ENCODE measurements at places on chromosomes 7 and 10. TPM values are rescaled to one million over a fixed set of nuclear protein-coding genes. Genes with fewer than 3 reads are reported as not detected.

DNA sequence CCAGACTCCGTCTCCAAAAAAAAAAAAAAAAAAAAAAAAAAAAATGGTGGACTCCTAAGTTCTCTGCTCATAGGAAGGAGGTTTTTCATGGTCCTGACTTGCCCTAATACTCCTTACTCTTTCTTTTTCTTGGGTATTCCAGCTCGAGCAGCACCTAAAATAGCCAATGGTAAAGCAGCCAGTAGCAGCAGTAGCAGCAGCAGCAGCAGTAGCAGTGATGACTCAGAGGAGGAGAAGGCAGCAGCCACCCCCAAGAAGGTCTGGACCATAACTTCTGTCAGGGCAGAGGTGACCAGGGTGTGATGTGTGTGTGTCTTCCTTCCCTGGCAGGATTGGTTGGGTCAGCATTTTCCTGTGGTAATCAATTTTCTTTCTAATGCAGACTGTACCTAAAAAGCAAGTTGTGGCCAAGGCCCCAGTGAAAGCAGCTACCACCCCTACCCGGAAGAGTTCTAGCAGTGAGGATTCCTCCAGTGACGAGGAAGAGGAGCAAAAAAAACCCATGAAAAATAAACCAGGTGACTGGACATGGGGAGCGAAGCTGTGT, 6.9 kb downstream of the NOLC1 start:
- DNase-seq = no peak

- no peak for DNase-seq
These were observed 121.6 kb downstream of the CACNB2 start for GRCh38 chr10:18261768-18262231.

DNA sequence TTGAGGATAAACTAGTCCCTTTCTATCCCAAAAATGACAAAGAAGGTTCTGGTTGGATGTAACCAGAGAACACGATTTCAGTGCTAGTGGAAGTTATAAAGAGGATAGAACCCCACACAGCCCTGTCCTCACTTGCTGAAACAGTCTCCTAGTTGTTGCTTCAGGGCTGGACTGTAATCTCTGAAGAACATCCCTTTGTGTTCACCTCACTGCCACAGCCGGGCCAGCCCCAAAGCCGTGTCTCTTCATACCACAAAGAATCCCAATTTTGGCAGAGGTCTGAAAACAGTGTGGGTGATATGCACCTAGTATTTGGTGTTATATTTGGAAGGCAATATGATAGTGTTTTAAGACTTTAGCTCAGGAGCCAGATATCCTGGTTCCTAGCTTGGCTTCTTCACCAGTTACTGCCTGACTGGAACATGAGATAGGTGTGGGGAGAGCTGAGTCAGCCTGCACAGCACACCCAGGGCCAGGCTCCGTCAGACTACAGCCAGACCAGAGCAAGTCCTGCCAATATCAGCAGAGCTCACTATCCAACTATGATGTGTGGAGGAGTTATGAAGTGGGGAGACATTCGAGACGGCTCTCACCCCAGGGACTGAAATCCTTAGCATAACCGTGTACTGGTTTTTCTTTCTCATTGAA, 21.2 kb downstream of the CYP3A4 start:
- no peak for DNase-seq

GRCh38 chr10:17479822-17480221, 25.4 kb upstream of the ST8SIA6 start:
- no peak for DNase-seq

DNA sequence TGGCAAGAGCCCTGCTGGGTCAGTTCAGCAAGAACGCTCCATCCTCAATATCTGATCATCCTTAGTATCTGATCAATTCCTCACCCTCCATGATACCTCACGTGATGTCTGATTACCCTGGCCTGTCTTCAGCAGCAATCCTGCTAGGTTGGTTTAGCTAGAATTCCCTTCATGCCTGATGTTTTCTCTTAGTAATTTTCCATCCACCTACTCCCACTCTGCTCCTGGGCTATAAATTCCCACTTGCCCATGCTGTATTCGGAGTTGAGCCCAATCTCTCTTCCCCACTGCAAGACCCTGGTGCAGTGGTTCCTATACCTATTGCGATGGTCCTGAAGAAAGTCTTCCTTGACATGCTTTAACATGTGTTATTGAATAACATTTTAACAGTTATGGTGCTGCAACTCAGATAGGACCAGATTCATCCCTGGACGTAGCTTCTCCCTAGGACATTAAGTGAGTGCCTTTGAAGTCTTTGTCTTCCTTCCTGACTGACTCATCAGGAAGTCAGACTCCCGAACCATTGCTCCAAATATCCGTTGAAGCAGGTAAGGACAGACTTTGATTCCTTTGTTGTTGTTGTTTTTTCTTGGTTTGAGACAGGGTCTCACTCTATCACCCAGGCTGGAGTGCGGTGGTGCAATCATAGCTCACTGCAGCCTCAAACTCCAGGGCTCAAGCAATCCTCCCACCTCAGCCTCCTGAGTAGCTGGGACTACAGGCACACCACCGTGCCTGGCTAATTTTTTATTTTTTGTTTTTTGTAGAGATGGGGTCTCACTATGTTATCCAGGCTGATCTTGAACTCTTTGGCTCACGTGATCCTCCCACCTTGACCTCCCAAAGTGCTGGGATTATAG, 29.4 kb upstream of the CLDN3 start:
- no peak for DNase-seq

- no peak for DNase-seq
These were observed 68.6 kb upstream of the SEM1 start for GRCh38 chr7:96778263-96778662.

DNA sequence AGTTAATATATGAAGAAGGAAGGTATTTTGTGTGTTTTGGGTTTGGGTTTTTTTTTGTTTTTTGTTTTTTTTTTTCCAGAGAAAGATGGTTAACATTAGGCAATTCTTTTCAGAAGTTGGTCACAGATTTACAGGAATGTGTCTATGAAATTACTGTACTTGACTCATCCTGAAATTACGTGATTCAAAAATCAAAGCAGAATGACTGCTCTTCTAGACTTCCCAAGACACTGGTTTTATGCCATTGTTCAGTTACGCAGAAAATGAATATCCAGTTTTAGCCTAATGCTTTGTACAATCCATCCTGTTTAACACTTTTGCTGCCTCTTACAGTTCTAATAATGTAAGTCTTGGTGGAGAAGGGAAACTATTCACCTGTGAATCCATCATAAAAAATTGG, 39.7 kb upstream of the CELF2 start:
- no peak for DNase-seq

- DNase-seq = peak; percentile 31
These were observed at the start of gene PROSER2 for GRCh38 chr10:11823122-11823988. PROSER2 (plus strand) TSS chr10:11823356; CDS start chr10:11852078, 28,722 bp downstream.

- no peak for DNase-seq
These were observed 57.1 kb upstream of the IGFBP3 start for GRCh38 chr7:45978010-45978681.

DNA sequence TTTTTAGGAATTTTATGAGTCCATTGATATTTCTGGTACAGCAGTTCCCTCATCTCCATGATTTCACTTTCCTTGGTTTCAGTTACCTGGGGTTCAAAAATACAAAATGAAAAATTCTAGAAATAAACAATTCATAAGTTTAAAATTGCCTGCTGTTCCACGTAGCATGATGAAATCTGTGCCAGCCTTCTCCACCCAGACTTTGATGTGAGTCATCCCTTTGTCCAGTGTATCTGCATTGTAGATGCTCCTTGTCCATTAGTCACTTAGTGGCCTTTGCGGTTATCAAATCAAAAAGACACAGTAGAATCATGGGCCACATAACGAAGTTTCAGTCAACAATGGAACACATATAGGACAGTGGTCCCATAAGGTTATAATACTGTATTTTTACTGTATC, 286.9 kb downstream of the PTEN start:
- DNase-seq = no peak

GRCh38 chr7:138502023-138502767, 42.1 kb downstream of the TRIM24 start:
- DNase-seq = no peak

DNA sequence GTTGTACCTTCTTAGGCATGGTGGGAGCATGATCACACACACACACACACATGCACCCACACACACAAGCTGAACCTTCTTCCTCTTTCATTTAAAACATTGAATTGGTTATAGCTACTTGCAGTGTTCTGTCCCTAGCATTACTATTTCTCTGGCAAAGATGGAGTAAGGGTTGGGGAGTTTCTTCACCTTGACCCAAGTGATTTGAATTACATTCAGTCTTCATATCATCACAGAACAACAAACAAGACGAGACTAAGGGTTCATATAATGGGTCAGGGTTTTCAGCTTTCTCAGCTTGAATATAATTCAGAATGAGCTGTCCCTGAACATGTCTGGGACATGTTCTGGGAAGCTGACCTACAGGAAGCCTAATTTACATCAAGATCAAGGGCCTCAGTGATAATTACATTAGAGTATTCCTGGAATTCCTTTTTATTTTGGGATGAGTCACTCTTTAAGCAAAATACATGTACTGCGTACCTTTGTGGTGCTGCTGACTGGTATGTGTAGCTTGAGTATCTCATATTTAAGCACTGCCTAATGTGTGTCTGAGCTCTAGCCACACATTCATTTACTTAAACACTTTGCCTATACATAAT, 213.5 kb upstream of the TMEM229A start:
- DNase-seq = no peak

GRCh38 chr7:32427769-32428291, 62.4 kb downstream of the LSM5 start:
- peak; percentile 36 for DNase-seq

DNA sequence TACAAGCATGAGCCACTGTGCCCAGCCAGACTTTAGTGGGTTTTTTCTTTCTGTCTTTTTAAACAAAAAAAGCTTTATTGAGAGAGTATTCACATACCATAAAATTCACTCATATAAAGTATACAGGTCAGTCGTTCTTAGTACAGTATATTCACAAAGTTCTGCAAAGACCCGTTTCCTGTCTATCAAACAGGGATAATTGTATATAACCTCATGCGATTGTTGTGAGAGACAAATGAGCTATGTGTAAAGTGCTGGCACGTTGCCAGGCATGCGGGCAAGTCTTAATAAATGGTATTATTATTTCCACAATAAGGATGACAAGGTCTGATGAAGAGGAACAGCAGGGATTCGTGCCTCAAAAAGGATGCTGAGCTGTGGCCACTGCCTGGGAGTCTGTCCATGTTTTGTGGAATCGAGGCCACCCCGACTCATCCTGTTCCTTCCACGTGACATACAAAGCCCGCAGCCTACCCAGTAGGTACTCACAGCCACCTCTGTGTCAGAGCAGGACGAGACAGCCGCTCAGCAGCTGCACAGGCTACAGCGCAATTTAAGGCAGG, 51.6 kb downstream of the SMKR1 start:
- no peak for DNase-seq

DNA sequence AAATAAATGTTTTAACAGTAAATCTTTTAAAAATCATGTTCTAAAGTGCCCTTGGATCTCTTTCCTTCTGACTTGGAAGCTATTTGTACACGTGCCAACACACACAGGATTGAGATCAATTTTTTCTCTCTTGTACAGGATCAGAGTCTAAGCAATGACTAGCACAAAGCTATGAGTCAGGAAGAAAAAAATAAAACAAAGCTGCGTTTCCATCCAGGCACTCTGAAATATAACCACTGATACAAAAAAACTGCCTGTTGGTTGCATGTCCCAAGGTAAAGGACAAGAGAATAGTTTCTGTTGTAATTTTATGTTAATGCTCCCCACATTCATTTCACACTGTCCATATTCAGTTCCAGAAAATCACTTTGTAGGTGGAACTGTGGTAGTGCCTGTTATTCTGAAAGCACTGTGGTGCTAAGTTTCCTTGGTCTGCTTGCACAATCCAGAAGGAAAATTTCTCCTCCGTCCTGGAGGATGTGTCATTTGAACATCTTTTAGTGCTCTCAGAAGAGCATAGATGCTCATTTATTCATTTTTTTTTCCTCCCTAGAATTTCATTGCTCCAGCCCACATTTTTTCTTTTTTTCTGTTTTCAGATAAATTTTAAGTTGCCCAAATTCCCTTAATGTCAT, 113.4 kb downstream of the PLXDC2 start:
- DNase-seq = no peak

DNA sequence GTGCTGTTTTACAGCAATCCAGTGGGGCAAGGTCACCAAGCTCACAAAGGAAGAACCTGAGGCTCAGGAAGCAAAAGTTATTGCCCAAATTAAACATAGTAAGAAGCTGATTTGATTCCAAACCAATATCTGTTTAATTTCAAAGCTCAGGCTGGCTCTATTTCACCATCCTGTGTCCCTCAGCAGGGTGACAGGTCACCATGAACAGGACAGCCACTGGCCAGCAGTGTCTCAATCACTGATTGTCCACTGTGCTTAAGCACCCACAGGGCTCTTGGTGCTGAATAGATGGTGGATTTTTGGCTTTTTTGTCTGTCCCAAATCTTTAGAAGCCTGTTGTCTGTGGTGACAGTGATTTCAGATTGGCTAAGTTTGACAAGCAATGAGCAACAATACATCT, 146.4 kb upstream of the ZNF32 start:
- no peak for DNase-seq

- DNase-seq = no peak
These were observed 362.9 kb downstream of the KIF20B start for GRCh38 chr10:90064295-90064694.

DNA sequence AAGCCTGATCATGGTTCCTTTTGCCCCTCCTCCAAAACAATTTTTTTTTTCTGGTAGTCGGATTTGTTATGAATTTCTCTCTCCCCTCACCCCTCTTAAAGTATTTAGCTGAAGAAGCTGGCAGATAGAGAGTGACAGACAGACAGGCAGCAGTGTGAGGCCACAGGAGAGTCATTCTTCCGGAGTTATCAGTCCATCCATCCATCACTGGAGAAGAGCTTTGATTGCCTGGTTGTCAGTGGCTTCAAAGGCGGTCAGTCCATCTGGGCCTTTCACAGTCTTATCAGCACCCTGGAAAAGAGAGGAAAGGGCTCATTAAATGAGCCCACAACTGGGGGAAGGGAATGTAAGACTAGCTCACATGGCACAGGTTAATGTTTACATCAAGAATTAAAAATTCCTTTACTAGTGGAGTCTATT, 47.4 kb downstream of the MTPN start:
- no peak for DNase-seq

DNA sequence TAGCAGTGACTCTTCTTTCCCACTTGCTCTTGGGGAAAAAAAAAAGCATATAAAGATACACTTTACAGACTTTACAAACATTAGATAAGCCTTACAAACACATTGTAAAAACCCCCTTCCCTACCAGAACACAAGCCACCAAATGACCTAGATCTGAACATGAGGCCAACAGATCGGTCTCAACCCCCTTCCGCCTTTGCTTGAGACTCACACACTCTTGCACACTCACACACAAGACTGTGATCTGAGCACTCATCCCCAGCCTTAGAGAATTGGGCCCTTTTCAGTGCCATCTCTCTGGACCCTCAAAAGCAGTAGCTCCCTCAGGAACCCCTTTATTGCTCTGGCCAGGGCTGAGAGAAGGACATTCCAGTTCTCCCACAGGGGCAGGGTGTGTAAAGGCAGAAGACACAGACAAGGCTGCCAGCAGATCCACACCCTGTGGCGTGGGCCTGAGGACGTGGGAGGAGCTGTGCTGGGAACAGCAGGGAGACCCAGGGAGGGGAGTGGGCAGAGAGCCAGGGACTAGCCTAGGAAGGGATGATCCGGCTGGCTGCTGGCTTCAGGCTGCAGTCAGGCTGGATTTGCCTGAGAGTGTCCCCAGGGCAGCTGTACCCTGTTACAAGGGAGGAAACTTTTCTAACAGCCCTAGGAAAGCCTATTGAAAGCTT, 206.7 kb downstream of the KIAA1217 start:
- DNase-seq = no peak

The CLDN4 gene
- total RNA-seq = not detected

The EEPD1 gene
- total RNA-seq = 0.59 TPM

The TMEM229A gene
- total RNA-seq = not detected

The DMBT1 gene
- total RNA-seq = not detected

The C10orf67 gene
- not detected for total RNA-seq

The OR2A42 gene
- not detected for total RNA-seq

The PAPOLB gene
- total RNA-seq = 0.07 TPM

The CYP2E1 gene
- total RNA-seq = 0.64 TPM

All from activated B cell treated with CpG ODN at 0.5 μM for 24 hours (primary cell).